ENCODE measurements at places on chromosomes 2 and 18. TPM values are rescaled to one million over a fixed set of nuclear protein-coding genes. Genes with fewer than 3 reads are reported as not detected.

DNA sequence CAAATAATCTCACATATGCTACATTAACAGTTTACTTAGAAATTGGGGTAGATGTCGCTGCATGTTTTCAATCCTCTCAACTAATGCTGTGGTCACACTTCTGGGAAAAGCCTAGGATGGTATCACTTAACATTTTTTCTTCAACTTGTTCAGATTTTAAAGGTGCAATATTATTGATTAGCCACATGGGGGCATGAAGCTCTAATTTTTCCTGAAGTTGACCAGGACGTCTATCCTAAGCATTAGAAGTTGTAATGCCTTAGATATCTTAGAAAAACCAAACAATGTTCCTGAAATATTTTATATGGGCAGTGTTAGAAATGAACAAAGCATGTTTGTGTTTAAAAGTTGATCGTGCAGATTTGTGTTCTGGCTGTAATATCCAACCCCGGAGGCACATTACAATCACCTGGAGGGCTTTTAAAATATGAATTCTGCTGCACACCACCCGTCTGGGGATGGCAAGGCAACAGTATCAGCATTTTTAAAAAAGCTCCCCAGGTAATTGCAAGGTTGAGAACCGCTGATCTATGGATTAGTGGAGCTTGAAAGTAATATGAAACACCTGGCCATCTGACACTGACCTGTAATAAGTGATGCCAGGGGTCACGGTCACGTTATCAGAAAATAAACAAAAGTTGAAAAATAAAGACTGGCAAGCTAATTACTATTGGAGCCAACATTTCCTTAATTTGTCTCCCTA, 100.5 kb upstream of the LMAN1 start:
- DNase-seq: peak; percentile 33

DNA sequence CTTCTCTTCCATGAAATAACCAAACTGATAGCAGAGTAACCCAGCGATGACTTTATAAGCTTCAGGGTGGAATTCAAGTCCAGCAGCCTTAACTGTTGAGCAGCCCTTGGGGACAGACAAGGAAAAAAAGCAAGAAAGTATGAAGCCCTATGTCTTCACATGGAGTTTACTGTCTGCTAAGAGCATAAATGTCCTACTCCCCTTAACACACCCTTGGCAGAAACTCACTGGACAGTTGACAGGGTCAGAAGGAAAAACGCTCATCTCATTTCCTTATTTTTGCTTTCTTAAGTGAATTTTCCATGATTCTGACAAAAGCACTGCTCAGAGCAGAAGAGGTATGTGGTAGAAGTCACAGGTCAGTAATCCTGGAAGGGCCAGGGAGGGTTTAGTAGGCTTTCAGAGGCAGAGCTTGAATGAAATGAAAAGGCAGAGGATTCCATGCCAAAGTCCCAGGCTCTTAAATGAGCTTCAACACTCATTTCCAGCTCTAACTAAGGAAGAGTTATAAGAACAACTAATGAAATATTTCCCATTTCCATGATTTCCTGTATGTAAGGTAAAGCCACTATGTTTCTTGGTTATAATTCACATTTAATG, 683.3 kb upstream of the KLHL29 start:
- DNase-seq: no peak

DNA sequence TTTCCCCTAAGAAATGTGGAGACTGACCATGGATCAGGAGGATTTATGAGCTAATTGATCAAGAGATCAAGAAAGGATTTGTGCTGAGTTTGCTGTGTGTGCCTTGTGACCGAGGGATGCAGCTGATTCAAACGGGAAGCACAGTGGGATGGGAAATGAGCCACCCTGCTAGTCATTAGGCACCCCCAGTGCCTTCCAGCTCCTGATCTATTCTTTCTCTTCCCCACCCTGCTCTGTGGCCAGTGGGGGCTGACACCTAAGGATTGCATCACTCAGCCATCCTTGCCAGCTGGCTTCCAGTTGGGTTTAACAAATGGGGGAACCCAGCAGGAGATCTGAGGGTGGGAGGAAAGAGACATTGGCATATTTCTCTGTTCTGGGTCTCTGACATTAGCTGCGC, 132.2 kb upstream of the CXCR4 start:
- no peak for DNase-seq

DNA sequence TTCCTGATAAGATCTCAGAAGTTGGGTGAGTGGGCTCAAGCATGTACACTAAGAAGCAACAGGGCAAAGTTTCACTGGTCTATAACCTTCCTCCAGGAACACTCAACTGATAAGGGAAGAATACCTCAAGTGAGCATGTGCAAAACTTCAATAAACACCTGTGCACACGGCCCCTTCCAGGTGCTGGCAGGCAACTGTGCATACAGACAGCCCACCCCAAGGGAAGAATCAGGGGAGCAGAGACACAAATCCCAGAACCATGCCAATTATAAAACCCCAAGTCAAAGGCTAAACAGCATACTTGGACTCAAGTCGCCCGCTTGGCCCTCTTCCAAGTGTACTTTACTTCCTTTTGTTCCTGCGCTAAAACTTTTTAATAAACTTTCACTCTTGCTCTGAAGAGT, 85.9 kb upstream of the RTN4 start:
- no peak for DNase-seq

ROCK2 gene
- 28.2 TPM for polyA plus RNA-seq
